ENCODE measurements at places on chromosomes 6 and 20. TPM values are rescaled to one million over a fixed set of nuclear protein-coding genes. Genes with fewer than 3 reads are reported as not detected.

- no peak for DNase-seq
Measured at GRCh38 chr6:142845143-142845571, 99.8 kb downstream of the HIVEP2 start.

- no peak for DNase-seq
Measured at GRCh38 chr20:55582498-55582897, 422.8 kb downstream of the CBLN4 start.

GRCh38 chr6:34888514-34888856 is 570 bp upstream of the ANKS1A start:
- no peak for DNase-seq

DNA sequence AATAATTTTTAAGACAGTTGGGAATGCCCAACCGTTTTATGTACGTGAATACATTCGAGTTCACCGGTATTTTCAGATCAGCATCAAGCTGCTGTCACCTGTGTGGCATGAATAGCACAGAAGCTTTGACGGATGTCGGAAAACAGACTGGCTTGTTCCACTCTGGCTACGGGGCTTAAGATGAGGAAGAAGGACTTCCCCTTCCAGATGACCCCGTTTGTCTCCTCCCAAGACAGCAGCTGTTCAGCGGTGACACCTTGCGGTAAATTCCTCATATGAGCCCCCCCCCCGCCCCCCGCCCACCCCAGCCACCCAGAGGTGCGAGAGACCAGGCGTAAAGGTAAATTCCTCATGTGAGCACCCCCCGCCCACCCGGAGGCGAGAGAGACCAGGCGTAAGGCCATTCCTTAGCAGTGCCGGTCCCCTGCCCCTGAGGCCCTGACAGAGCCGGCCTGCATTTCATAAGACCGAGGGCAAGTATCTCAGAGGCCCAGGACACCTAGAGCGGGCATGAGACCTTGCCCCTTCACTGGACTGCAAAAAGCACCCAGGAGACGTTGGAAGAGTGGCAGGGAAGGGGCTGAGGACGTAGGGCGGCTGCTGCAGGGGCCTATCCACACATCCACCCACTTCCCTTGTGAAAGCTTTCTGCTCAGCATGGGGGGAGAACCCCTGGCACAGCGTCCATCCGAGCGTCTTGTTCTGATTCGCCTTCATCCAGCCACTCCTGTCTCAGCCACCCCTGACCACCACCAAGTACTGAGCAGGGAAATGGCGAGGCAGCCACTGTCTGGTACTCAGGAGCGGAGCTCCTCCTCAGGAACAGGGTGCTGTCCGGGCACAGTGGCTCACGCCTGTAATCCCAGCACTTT is 7.3 kb upstream of the PCMTD2 start:
- no peak for DNase-seq

DNA sequence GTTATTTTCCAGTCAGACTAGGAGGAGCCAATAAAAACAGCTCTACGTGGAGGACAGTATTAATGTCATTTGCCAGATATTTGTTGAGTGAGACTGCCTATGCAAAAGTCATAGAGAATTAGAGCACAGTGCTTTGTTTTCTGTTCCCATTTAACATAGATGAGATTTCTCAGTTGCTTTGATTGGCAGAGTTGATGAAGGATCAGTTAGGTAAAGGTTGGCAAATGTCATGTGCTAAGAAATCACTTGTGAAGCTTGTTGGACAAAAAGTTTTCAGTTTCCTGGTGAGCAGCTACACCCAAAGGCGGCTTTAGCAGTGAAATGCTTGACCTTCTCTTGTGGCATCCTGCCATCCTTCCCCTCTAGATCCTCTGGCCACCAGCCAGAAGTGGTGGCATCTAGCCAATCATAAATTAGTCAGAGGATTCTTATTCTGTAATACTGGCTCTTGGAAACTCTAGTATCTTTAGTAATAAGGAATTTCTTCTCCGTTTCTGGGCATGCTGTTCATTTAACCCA is 37.0 kb downstream of the BCKDHB start:
- DNase-seq: peak; percentile 12

DNA sequence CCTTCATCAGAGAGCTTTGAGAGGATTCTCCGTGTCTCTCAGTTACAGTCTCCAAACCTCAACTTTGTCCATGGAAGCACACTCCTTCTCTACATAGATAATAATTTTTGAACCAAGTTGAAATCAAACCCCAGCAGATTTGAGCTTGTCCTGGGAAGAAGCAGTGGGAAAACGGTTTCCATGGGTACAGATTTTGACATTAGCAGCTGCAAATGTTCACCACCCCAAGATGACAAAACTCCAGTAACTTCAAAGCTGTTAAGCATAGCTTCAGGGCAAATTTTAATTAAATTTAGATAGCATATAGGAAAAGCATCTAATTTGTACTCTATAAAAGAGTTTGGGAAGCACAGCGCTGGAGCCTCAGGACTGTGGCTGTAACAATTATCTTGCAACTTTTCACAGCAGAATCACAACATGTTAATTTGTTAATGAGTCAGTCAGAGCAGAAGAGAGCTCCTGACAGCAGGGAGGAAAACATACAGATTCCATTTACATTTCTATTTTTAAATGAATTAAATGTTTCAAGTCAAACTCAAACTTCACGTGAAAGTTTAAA is 240.7 kb downstream of the BMP7 start:
- DNase-seq: no peak

DNA sequence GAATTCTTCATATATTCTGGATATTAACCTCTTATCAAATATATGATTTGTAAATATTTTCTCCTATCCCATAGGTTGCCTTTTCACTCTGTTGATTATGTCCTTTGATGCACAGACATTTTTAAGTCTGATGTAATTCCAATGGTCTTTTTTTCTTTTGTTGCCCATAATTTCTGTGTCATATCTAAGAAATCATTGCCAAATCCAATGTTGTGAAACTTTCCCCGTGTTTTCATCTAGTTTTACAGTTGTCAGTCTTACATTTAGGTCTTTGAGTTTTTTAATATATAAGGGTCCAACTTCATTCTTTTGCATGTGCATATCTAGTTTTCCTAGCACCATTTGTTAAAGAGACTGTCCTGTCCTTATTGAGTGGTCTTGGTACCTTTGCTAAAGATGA is 111.5 kb downstream of the SESN1 start:
- no peak for DNase-seq

DNA sequence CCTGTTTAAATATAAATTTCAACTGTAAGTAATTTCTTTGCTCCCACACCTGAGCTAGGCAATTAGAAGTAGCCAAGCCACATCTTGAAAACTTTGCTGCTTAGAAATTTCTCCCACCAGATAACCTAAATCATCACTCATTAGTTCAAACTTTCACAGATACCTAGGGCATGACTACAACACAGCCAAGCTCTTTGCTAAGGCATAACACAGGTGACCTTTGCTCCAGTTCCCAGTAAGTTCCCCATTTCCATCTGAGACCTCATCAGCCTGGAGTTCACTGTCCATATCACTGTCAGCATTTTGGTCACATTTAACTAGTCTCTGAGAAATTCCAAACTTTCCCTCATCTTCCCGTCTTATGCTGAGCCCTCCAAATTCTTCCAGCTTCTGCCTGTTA is 79.8 kb upstream of the OPRM1 start:
- DNase-seq: no peak

DNA sequence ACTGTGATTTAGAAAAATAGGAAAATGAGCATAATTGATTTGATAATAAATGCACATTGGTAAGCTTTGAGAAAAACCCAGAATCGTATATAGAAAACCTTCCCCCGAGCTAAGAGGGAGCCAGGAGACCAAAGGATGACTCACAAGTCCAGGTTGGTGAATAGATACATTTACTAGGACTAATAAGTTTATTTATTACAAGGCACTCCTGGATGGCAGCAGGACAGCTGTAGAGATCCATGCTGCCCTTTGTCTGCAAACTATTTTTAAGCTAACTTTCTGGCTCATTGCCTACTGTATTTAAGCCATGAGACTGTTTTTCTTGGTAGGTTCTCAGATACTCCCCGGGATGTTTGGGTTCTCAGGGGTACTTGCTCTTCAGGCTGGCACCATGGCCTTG is 13.4 kb downstream of the CASP8AP2 start:
- no peak for DNase-seq

DNA sequence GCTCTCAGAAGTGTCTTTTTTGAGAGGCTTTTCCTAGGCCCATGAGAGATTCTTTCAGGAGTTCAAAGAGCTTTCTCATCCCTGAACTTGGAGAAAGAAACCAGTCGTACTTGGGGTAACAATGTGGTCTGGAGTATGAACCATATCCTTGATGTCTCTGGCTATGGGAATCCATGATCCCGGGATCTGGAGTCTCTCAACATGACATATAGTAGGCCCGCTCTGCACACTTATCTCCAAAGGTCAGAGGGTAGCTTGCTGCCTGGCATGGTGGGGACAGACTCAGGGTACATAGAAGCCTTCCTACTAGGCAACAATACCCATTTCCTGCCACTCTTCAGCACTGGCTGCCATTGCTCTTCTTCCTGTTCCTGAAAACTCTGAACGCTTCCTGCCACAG is 42.2 kb upstream of the NFATC2 start:
- no peak for DNase-seq

DNA sequence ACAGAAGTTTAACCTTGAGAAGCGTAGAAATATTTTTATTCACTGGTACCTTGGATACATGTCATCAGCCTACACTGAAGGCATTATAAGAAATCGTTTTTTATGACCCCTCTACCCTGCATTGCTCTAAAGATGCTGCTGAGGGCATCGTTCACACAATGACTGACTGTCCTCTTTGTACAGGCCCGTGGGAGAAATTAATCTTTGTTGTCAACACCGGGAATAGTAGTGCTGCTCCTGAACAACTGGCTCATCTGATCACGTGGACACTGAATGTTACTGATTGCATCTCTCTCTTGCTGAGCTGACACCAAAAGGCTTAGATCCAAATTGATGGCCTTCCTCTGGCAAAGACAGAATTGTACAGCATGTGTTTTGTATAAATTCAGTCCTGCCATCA is 157.1 kb upstream of the SMLR1 start:
- DNase-seq: no peak

DNA sequence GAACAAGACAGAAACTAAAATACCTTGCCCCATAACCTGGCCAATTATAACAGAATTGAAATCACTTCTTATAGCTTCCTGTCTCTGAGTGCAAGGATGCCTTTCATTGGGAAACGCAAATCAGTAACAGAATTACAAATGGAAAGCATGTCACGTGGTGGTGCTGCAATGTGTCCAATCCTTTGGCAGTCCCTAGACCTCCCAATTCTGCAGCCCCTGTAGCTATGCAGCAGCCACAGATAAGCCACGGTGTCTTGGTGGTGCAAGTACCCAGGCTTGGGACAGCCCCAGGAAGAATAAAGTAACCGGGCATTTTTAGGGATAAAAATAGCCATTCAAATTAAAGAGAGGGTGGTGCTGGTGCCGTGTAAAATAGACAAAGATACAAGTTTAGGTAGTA is 134.6 kb upstream of the CCN2 start:
- no peak for DNase-seq

DNA sequence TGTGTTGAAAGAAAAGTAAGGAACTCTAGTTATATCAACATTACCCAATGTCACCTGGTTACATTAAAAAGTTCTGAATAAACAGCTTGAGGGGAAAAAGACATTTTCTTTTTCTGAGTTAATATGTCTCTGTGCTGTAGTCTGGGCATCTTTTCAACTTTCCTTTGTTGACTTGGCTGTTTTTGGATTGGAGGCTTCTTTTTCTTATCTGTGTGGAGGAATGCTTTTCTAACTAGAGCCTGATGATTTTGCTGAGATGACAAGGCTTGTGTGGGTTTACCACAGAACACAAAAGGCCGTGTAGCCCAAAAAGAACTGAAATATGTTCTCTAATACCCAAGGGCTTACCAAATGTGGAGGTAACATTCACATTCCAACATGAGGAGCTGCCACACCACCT is 161.8 kb downstream of the KCNQ5 start:
- no peak for DNase-seq

- DNase-seq: no peak
Measured at GRCh38 chr20:54139188-54139587, 34.6 kb downstream of the CYP24A1 start.

The MCHR2 gene
- total RNA-seq: 12.6 TPM

The DLK2 gene
- 8.6 TPM for total RNA-seq

The SLC22A2 gene
- total RNA-seq: 0.82 TPM

Measured in frontal cortex (tissue), 4 donors.